ENCODE measurements at places on chromosomes 2 and 18. TPM values are rescaled to one million over a fixed set of nuclear protein-coding genes. Genes with fewer than 3 reads are reported as not detected.

DNA sequence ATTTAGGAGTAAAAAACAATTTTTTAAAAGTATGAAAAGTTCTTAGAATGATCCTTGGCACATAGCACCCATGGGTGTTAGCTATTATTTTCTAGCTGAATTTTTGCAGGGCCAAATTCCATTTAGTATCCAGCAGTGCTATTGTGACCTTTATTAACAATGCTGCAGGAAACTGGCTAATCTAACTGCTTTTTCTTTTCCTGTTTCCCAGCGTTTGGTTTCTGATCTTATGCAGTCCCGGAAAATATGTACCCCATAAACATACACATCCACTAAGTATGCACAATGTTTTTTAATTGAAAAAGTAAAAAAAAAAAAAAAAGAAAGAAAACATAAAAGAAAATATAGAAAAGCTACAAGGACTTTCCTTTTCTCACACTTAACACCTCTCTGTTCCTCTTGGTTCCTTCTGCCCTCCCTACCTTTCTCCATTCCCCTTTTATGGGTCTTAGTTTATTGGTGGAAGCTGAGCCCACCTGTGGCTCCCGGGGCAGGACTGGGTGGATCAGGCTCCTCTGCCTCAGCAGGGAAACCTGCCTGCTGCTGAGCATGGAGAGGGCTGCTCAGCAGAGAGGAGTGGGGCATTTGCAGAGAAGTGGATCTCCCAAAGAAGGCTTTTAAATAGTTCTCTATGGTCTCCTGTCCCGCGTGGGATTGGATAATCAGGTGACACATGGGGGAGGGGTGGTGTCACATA, 9.3 kb upstream of the SLC16A14 start:
- no peak for DNase-seq
- H3K4me3 ChIP-seq, result no peak overlapping the region
- no peaks in the 10 kb centered on the region for H3K36me3 ChIP-seq

TMEM178A gene
- total RNA-seq, result 0.99 TPM

DNA sequence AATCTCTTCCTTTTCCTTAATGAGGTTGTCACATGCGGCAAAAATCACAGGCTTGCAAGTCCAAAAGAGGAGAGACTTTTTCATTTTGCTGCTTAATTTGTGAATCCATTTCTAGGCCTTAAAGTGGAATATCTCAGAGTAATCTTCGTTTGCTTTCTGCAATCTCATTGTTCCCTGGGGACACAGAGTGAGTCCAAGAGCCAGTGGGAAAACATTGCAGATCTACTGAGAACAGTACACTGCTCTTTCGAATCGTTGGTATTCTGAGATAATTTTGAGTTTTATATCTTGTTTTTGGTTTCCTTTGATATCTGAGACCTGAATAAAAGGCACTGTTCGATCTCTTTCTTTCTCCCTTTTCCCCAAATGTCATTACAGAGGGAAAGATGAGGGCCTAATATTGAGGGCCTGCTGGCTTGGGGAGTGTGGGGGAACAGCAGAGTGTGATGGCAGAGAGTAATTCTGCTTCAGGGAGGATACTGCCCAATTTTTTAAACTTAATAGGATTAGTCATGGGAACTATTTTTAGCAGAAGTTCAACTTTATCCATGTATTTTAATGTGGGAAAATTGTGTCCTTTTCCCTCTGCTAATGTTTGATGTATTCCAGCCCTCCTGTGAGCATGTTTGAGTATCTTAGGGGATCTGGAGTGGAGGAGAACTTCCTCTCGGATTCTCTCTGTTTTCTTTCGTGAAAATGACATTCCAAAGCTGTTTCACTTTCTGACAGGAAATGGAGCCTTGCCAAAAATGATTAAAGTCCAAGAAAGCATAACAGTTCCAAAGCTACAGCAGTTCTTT, 418.2 kb upstream of the ZEB2 start:
- H3K4me1 ChIP-seq, result no peaks in the 10 kb centered on the region
- H3K4me3 ChIP-seq, result no peak overlapping the region
- H3K27ac ChIP-seq, result no peak overlapping the region

SLC9A4 gene
- not detected for total RNA-seq

DNA sequence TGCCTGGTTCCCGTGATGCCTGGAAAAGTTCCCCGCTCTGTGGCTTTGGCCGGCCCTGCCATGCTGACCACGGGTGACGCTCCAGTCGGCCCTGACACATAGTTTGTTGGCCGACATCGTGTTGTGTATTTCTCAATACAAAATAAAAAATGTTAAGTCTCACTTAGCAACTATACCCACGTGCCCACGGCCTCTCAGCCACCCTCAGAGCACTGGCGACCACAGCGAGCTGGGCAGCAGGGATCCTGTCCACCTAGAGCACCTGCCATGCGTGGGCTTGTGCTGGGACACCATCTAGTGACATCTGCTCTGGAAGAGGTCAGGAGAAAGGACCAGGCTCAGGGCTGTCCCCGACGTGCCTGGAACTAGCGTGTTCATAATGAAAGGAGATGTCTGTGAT, 261.7 kb downstream of the HDAC4 start:
- H3K27me3 ChIP-seq, result no peaks in the 10 kb centered on the region
- H3K36me3 ChIP-seq, result peaks cover 39% of the 10 kb centered on the region
- no peak overlapping the region for H3K27ac ChIP-seq

SPDYA gene
- 2.1 TPM for total RNA-seq

GRCh38 chr2:175478096-175478768, 296.7 kb upstream of the ATP5MC3 start:
- H3K4me1 ChIP-seq, result no peaks in the 10 kb centered on the region
- no peak for DNase-seq
- H3K27ac ChIP-seq, result no peak overlapping the region
- no peaks in the 10 kb centered on the region for H3K36me3 ChIP-seq
- peaks cover 3% of the 10 kb centered on the region for H3K27me3 ChIP-seq

GYPC gene
- total RNA-seq, result 152 TPM

GRCh38 chr2:56474412-56475158, 290.8 kb downstream of the CCDC85A start:
- H3K4me3 ChIP-seq, result no peak overlapping the region
- H3K27me3 ChIP-seq, result no peaks in the 10 kb centered on the region
- H3K36me3 ChIP-seq, result no peaks in the 10 kb centered on the region
- no peak for DNase-seq

GRCh38 chr2:28209864-28210263, 182.8 kb upstream of the FOSL2 start:
- H3K27me3 ChIP-seq, result no peaks in the 10 kb centered on the region
- no peak overlapping the region for H3K4me3 ChIP-seq
- DNase-seq, result no peak
- no peak overlapping the region for H3K27ac ChIP-seq
- no peaks in the 10 kb centered on the region for H3K4me1 ChIP-seq

GRCh38 chr2:160267022-160267421, 67.0 kb upstream of the ITGB6 start:
- DNase-seq, result no peak
- peaks cover 3% of the 10 kb centered on the region for H3K27me3 ChIP-seq
- H3K4me1 ChIP-seq, result peaks cover 34% of the 10 kb centered on the region
- H3K36me3 ChIP-seq, result no peaks in the 10 kb centered on the region
- H3K4me3 ChIP-seq, result no peak overlapping the region

CYP26B1 gene
- total RNA-seq, result not detected

GRCh38 chr18:59870623-59871130, 29.1 kb upstream of the PMAIP1 start:
- H3K36me3 ChIP-seq, result no peaks in the 10 kb centered on the region
- DNase-seq, result no peak
- no peaks in the 10 kb centered on the region for H3K4me1 ChIP-seq
- no peak overlapping the region for H3K27ac ChIP-seq
- H3K27me3 ChIP-seq, result no peaks in the 10 kb centered on the region
- no peak overlapping the region for H3K4me3 ChIP-seq

CFAP53 gene
- 1.2 TPM for total RNA-seq

GRCh38 chr18:80171054-80171872, 62.2 kb downstream of the ADNP2 start:
- no peak overlapping the region for H3K27ac ChIP-seq
- no peaks in the 10 kb centered on the region for H3K36me3 ChIP-seq
- peaks cover 27% of the 10 kb centered on the region for H3K27me3 ChIP-seq

GRCh38 chr2:216335252-216335651, 37.0 kb downstream of the MARCHF4 start:
- H3K27ac ChIP-seq, result no peak overlapping the region
- no peak for DNase-seq
- no peaks in the 10 kb centered on the region for H3K36me3 ChIP-seq
- no peak overlapping the region for H3K4me3 ChIP-seq

DNA sequence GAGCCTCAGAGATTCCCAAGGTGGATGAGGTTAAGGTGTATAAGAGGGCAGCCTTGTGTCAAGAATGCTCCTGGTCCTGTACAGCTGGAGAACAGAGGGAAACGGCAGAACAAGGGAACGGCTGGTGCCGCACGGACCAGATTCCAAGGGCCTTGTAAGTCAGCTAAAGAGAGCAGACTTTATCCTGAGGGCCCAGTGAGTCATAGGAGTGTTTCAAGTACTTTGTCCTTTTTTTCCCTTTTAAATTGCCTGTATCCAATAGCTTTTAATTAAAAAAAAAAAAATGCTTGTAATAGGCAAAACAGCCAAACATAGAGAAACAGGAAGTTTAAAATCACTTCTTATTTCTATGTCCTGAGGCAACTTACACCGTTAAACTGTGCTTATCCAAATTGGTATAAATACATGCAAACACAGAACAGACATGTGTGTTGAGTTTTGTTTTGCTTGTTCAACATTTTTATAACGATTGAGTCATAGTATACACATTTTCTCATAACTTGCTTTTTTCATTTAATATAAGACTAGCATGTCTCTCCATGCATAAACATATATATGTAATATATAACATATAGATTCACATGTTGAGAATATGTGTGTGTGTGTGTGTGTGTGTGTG, 42.1 kb upstream of the EVA1A start:
- DNase-seq, result no peak
- peaks cover 39% of the 10 kb centered on the region for H3K27me3 ChIP-seq
- no peak overlapping the region for H3K4me3 ChIP-seq
- no peak overlapping the region for H3K27ac ChIP-seq

GAREM1 gene
- total RNA-seq, result 1.2 TPM

C2orf68 gene
- total RNA-seq, result 86.4 TPM

UPP2 gene
- not detected for total RNA-seq

- H3K36me3 ChIP-seq, result peaks cover 2% of the 10 kb centered on the region
- no peak for DNase-seq
- no peaks in the 10 kb centered on the region for H3K4me1 ChIP-seq
- H3K27ac ChIP-seq, result no peak overlapping the region
Observed at GRCh38 chr18:65749841-65750240, 971 bp upstream of the CDH7 start.

FAM237A gene
- total RNA-seq, result not detected

MDH1B gene
- 0.30 TPM for total RNA-seq

- no peak overlapping the region for H3K27ac ChIP-seq
- H3K36me3 ChIP-seq, result no peaks in the 10 kb centered on the region
- no peaks in the 10 kb centered on the region for H3K4me1 ChIP-seq
- H3K4me3 ChIP-seq, result no peak overlapping the region
Observed at GRCh38 chr18:38019292-38019691, 453.7 kb upstream of the CELF4 start.

SNTG2 gene
- total RNA-seq, result 4.2 TPM

DNA sequence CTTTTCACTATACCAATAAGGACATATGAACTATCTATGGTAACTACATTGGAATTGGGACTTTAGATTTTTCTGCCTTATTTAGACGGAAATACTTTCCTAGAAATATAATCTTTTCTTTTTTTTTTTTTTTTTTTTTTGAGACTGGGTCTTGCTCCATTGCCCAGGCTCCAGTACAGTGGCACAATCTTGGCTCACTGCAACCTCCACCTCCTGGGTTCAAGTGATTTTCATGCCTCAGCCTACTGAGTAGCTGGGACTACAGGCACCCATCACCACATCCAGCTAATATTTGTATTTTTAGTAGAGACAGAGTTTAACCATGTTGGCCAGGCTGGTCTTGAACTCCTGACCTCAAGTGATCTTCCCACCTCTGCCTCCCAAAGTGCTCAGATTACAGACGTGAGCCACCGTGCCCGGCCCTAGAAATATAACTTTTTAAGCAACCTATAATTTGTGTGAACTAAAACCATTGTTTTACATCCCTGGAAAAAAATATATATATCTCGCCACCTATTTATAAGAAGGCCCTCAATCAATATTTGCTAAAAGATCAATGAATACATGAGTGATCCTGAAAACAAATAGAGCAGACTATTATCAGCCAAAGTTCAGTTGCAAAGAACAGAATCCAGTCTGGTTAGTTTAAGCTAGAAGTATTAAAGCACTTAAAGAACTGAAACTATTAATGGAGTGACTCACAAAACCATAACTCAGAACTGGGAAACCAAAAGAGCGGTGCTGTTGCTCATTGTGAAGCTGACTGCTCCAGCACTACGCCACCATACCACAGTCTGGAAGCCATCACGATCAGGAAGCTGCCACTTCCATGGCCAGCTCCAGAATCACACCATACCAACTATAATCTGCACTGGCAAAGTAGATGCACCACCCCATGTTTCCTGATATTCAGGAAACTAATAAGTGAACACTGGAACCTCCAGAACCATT, 8.4 kb upstream of the HNRNPLL start:
- no peak overlapping the region for H3K27ac ChIP-seq
- no peaks in the 10 kb centered on the region for H3K27me3 ChIP-seq
- peaks cover 9% of the 10 kb centered on the region for H3K4me1 ChIP-seq
- H3K4me3 ChIP-seq, result no peak overlapping the region
- no peak for DNase-seq

SERPINB10 gene
- total RNA-seq, result not detected

DNA sequence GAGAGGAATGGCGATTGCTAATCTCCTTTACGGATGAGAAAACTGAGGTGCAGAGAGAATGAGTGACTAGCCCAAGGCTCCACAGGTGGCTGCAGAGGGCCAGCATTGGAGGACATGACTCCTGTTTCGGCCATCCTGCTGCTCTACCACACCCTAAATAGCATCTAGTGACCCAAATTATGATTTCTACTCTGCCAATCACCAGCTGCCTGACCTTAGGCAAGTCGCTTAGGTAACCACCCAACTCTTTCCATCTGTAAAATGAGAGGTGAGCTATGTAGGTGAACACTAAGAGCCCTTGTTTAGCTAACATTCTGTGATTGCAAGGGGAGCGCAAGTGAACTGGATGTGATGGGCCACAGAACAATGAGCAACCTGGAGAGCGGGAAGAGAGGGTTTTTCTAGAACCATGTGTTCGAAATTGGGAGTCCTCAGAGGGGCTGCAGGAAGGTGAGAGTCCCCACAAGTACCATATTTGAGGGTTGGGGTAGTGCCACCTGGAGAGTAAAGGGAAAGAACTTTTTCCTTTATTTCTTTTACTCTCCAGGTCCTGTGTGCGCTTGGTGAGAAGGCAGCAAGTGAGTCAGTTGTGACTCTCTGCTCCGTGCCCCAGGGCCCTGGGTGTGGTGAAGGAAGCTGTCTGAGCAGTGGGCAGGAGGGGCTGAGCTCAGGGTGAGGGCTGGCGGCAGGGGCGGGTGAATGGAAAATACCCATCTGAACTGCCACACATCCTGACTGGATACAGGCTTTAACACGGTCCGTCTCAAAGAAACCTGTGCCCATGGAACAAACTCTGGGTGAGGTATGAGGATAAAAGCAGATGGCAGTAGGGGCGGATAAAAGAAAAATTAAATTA, 2.4 kb downstream of the CYP27C1 start:
- DNase-seq, result no peak
- peaks cover 23% of the 10 kb centered on the region for H3K4me1 ChIP-seq
- H3K27me3 ChIP-seq, result peaks cover 69% of the 10 kb centered on the region
- peaks cover 19% of the 10 kb centered on the region for H3K36me3 ChIP-seq
- H3K27ac ChIP-seq, result no peak overlapping the region

- peaks cover 19% of the 10 kb centered on the region for H3K4me1 ChIP-seq
- no peaks in the 10 kb centered on the region for H3K27me3 ChIP-seq
- no peak overlapping the region for H3K27ac ChIP-seq
- H3K4me3 ChIP-seq, result no peak overlapping the region
- no peak for DNase-seq
- H3K36me3 ChIP-seq, result peaks cover 2% of the 10 kb centered on the region
Observed at GRCh38 chr2:24886691-24887304, 33.2 kb downstream of the ADCY3 start.

LAMA3 gene
- not detected for total RNA-seq

ORC2 gene
- 51.9 TPM for total RNA-seq

Data from naive thymus-derived CD8-positive, alpha-beta T cell (primary cell).